Ovary (tissue), 10 donors: ENCODE measurements at places on chromosomes 11 and 22.

DNA sequence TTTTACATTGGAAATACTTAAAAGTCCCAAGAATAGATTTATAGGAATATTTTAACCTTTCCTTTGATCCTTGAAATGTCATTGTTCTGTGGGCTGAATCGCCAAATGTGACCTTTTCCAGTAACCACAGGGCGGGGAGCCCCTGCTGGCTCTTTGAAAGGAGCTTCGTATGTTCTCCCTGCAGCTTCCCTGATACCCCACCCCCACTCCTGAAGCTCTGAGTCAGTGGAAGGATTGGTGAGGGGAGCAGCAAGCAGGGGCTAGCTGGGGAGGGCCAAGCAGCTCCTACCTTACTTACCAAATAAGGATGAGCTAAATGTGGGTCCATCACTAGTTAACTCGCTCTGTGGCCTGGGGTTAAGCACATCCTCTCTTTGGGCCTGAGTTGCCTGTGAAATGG, 87.7 kb downstream of the CHST1 start:
- DNase-seq: no peak

- no peak for DNase-seq
Measured at GRCh38 chr11:91194546-91194945, 971.7 kb upstream of the CHORDC1 start.

GRCh38 chr11:32610797-32611352, 27.2 kb downstream of the EIF3M start:
- DNase-seq: no peak

- DNase-seq: no peak
Measured at GRCh38 chr11:57103899-57104605, 77.7 kb upstream of the LRRC55 start.

- no peak for DNase-seq
Measured at GRCh38 chr11:91902312-91902711, 322.3 kb upstream of the FAT3 start.

DNA sequence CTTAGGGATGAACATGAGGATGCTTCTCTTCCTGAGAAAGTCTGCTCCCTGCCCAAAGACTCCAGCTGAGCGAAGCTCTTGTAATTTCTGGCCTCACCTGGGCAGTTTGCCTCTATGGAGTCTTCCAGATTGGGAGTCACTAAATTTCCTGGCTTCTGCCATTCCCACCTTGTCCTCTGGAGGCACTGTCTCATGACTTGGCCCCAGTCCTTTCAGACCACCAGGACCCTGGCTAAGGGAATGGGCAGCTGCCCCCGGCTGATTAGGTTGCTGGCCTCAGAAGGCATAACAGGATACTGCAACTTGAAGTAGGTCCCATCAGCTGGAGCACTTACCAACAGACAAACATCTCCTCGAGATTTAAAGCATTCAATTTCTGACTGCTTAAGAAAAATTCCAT, 128.1 kb upstream of the SPON1 start:
- DNase-seq: no peak

DNA sequence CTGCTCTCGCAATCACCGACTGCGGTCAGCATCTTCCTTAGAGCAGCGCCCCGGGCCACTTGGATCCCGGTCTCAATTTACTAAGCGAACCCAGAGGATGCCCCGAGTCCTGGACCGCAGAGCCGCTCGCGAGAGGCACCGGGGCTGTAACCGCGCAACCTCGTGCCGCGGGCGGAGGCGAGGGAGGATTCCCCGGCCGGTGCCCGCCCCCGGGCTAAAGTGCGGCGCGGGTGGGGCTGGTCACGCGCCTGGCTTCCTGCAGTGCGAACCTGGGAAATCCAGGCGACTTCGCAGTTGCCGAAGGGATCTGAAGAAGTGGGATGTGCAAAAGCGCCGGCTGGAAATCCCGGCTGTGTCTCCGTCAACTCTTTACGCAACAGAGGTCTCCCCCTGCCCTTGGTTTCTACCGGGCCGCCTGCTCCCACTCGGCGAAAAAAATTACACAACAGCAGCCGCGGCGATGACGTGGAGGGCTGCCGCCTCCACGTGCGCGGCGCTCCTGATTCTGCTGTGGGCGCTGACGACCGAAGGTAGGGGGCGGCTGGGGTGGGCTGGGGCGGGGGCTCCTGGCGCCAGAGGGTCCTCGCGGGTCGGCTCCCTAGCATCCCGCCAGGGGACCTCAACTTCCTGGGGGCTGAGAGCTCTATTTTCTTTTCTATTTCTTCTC, at the start of gene NCR3LG1:
Gene NCR3LG1 (plus strand): TSS at position 291 of the 667 bp plus-strand sequence. CDS start 170 bp downstream, at position 461.
- DNase-seq: peak; percentile 79

DNA sequence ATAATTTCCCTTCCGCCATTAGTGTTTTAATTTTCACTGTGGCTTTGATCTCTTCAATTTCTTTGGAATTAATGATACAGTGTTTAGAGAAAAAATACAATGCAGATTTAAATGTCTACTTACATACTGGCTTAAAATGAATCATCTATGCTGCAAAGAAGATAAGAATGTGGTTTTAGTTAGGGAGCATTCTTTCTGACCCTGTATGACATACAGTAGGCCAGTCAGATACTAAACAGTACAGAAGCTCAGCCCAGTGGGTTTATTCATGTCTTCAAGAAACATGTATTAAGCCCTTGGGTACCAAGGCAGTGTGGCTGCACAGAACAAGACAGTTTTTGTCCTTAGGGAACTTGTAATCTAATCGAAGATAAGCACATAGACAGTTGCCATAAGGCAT, 268.8 kb downstream of the DDX10 start:
- DNase-seq: no peak

- no peak for DNase-seq
Measured at GRCh38 chr22:34294476-34294875, 374.2 kb upstream of the LARGE1 start.

DNA sequence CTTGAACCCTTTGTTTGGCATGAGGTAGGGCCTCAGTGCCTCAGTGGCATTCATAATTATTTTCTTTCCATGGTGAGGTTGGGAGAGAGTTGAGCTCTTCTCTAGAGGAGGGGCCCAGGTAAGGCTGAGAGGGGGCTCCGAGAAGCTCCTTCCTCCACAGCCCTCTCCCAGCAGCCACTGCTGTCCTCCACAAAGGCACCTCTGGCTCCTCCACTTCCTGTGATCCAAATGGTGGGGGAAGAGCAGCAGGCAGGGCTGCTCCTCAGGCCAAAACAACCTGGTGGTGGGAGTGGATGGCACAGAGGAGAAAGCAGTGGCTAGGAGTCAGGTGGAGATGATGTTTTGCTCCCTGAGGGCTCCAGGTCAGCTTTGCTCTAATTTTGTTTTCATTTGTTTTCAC, 13.3 kb downstream of the ROBO4 start:
- DNase-seq: peak; percentile 13

DNA sequence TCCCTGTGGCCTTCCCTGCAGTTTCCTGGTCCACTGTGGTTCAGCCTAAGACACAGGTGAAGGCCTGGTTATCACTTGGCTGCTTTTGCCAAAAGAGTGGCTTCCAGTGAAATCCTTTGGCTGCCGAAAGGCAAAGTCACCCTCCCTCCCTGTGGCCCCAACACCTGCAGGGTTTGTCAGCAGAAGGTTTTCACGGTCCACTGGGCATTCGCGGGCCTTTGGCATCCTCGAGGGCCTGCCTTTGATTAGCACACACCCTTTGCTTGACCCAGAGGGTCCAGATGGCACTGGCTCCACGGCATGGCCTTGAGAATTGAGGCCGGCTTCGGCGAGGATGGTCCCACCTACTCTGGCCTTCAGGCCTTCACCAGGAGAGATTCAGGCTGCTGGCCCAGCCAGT, 35.3 kb downstream of the RTN4R start:
- DNase-seq: no peak

GRCh38 chr11:100419518-100419917, 267.6 kb upstream of the ARHGAP42 start:
- no peak for DNase-seq

GRCh38 chr11:46237248-46238077, 40.0 kb upstream of the CREB3L1 start:
- DNase-seq: peak; percentile 78

GRCh38 chr22:48373626-48374173, 1454.0 kb downstream of the BRD1 start:
- no peak for DNase-seq

- peak; percentile 30 for DNase-seq
Measured at GRCh38 chr22:37183432-37184379, 4.3 kb downstream of the C1QTNF6 start.

- no peak for DNase-seq
Measured at GRCh38 chr11:66467756-66468155, 1.1 kb downstream of the PELI3 start.

GRCh38 chr22:49075150-49075549, 752.5 kb downstream of the BRD1 start:
- no peak for DNase-seq

DNA sequence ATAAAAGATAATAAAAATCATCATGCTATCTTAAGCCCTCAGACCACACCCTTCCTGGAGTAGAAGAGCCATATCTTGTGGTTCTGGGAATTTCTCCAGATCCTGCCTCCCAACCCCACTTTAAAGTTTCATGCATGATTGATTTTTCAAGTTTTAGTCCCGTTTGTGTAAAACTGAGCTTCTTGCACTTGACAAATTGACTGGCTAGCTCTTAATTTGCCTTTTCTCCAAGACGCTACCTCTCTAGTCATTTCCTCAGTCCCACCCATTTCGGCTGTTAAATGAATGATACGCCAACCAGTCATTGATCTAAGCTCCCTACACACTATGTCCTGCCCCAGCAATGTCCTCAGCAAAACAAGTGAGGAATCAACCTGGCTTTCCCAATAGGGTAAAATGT, 71.8 kb upstream of the TEAD1 start:
- DNase-seq: no peak

DNA sequence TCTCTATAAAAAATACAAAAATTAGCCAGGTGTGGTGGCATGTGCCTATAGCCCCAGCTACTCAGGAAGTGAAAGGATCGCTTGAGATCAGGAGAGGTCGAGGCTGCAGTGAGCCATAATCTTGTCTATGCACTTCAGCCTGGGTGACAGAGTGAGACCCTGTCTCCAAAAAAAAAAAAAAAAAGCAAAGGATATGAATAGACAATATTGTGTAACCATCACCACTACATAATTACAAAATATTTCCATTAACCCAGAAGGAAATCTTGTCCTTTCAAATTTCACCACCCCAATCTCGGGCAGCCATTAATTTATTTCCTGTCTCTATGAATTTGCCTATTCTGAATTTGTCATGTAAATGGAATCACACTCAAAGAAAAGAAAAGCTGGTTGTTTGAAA, 21.2 kb downstream of the RSF1 start:
- DNase-seq: no peak

DNA sequence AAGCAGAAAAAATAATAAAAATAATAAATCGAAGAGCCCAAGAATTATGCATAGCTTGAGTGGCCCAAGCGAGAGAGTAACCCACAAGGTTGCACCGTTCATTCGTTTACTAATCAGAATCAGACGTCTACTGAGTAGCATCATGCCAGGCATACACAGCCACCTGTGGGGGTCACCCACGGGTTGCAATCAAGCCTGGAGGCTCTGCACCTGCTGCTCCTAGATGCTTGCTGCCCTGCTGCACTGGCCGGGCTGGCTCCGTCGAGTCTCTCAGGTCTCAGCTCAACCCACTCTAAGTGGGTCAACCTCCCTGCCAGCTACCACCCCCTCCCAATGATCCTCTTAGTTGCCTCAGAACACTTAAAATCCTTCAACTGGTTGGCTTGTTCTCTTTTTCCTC, 2.0 kb upstream of the TESMIN start:
- DNase-seq: no peak

DNA sequence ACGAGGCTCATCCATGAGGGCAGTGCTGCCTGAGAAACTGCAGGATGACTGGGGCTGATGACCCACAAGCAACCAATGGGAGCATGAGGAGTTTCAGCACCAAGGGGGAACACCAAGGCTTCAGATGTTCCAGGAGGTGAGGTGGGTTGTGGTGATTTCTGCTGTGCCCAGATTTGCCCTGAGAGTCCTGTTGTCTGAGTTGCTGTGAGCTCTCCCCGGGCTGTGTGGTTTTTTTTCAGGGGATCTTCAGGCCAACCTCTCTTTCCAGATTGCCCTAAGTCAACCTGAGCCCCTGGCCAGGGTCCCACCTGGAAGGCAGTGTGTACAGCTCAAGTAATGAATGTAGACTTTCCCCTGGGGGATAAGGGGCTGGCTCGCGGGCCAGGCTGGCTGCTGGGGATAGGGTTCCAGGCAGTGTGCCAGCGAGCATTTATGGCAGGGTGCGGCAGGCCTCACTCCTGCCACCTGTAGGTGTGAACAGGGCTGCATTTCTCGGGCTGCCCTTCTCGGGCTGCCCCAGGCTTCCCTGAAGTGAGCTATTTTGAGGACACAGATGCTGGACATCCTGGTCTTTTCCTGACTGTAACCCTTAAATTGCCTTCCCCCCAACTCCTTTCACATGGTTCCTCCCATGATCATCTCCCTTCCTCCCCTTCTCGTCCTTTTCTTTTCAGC, 9.8 kb downstream of the SLC22A6 start:
- no peak for DNase-seq

GRCh38 chr11:117230999-117231841, 653 bp downstream of the PCSK7 start:
- no peak for DNase-seq

DNA sequence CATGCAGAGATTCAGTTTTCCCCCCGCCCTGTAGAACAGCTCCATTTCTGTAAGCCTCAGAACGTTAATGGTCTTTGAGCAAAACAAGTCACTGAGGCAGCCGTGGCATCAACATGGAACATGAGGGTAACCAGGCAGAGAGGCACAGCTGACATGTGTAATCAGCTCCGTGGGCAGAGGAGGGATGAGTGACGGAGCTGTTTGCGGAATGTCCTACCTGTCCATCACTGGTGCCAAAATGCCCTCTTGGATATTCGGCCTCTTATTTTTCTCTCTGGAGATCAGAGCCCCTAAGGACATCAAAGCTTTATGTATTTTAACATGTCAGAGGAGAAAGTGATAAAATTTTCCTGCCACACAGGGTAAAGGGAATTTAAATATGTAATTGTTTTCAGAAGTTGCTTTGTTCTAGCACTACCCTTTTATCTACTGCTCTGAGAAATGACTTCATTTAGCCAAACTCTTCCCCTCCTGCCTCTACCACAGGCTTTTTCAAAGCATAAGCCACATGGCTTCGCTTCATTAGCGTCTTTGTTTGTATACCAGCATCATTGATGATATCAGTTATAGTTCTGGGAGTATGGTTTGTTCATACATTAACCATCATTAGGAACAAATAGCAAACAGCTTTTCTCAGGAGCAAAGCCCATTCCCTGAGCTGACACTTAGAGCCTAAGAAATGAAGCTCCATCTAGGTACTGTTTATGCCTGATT, 32.9 kb downstream of the C11orf71 start:
- DNase-seq: no peak

DNA sequence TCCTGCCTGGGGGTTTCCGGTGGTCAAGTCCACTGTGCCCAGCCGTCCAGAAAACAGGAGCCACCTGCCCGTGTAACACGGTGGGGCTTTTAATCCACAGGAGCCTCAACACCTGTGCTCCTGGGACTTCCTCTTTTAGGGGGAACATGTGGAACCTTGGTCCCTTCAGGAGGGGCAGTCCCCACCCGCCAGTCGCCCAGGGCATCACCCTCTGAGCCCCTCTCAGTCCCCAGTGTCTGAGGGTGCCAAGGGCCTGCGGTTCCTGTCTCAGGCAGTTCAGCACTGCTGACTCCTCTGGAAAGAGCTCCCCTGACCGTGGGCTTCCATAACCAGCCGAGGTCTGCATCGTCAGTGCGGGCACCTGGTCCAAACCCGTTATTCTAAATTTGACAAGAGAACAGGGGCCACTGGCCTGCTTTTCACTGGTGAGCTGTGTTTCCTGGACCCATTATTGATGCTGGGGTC, 15.8 kb downstream of the KRTAP5-5 start:
- no peak for DNase-seq
